ENCODE measurements at places on chromosomes 16 and 17.

DNA sequence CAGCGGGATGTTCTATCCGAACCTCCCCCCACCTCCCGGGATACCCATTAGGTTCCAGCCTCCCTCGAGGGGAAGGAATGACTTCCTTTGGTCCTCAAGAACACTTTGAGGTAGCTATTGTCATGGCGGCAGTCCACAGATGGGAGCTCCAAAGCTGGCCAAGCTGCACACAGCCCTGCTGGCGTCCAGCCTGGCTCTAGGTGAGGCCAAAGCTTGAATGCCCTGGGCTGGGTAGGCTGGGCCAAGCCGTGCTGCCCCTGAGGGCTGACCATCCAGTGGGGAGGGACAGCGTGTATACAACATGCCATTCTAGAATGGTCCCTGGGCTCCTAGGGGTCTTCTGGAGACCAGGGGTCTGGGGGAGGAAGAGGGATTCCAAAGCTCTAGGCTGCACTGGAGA lies 43.5 kb downstream of the PEMT start:
- DNase-seq = no peak

DNA sequence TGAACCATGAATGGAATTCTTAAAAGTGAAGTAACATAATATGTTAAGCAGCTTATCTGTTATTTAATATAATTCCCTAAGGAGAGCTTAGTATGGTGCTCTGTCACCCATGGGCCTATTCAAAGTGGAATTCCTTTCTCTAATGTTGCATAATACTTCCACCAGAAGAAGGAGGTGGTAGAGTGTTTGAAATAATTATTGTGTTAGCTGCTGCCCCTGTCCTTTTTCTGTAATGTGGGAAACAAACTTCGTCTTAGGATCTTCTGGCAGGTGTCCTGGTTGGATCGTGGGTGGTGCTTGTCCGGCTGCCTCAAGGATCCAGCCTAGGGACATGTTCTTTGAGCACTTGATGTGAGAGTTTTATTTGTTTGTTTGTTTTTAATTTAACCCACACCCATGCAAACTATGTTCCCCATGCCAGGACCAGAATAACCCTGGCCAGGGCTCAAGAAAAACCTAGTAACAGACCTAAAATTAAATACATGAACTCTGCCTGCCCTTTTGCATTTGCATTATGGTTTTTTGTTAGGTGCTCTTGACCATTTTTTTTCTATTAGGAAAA lies 46.1 kb downstream of the ZNRF1 start:
- no peak for DNase-seq

DNA sequence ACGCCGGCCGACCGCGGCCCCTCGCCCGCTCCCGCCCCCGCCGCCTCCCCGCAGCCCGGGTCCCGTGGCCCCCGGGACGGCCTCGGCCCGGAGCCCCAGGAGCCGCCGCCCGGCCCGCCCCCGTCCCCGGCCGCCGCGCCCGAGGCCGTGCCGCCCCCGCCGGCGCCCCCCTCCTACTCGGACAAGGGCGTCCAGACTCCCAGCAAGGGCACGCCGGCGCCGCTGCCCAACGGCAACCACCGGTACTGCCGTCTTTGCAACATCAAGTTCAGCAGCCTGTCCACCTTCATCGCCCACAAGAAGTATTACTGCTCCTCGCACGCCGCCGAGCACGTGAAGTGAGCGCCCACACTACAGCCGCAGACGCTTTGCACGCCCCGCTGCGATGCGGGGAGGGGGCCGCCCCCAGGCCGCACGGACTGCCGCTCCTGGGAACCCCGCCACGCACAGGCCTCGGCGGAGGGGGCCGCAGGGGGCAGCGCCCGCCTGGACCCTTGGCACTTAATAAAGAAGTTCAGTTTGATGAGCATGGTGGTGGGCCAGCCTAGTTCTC lies 35.5 kb upstream of the ZC3H18 start:
- no peak for DNase-seq

DNA sequence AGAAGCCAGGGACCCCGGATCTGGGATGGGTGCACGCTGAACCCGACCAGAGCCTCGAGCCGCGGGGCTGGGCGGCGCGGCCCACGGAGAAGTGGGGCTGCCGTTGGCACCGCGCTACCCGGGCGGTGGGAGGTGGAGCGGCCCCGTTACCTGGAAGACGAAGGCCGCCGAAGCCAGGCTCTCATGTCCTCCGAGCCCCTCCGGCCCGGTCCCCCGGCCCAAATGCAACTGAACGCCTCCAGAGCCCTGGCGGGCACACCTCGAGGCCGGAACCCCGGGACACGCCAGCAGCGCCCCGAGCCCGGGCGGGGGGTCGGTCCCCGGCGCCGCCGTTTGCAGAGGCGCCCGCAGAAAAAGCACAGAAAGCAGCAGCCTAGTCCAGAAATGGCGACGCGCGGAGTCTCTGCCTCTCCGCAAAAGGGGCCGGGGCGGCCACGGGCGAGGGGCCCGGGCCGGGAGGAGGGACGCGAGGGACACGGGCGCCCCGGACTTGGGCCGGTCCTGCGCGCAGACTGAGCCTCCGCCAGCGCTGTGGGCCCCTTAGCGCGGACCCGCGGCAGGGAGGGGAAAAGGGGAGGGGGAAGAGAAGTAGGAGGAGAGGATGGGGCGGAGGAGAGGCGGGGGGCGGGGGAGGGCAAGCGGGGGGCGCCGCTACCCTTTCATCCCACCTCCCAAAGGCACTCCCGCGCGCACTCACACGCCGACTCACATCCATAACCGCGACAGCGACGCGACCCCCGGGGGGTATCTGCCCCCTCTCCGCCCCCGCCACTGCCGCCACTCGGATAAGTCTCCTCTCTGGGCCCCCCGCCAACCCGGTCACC lies 1.4 kb downstream of the AXIN2 start:
- no peak for DNase-seq

DNA sequence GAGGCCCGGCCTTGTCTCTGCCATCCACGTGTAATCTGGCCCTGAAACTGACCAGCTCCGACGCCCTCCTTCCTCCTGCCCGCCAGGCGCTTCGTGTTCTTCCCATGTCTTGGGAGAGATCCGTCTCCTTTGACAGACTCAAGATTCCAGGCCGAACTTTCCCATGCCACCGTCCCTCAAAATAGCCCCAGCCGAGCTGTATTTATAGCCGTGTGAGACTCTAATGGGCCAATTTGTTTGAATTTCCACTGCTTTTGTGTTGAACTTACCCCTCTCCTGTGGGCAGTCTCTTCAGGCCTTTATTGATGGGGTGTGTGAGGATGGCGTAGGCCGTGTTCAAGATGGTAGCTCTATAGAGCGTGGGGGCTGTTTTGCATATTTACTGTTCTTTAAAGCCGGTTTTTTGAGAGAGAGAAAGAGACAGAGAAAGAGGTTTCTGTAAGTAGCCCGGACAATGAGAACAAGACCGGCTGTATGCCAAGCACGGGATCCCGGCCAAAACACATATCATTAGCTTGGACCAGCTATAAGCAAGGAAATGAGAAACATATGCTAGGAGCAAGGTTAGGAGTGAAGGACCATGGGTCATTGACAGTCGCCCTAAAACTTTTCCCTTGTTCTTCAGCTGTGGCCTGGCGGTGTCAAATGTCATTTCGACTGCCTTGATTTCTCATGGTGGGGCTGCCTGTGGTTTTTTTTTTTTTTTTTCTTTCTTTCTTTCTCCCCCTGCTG lies 124.5 kb upstream of the ZFHX3 start:
- DNase-seq = no peak

GRCh38 chr16:24989494-24989893 lies 25.7 kb downstream of the ARHGAP17 start:
- no peak for DNase-seq

GRCh38 chr17:75861927-75862317 lies 6.8 kb upstream of the WBP2 start:
- DNase-seq = no peak

- no peak for DNase-seq
Observed at GRCh38 chr17:27565874-27566670, 64.9 kb upstream of the LGALS9 start.

- DNase-seq = no peak
Observed at GRCh38 chr16:11079652-11080187, 135.4 kb downstream of the CLEC16A start.

DNA sequence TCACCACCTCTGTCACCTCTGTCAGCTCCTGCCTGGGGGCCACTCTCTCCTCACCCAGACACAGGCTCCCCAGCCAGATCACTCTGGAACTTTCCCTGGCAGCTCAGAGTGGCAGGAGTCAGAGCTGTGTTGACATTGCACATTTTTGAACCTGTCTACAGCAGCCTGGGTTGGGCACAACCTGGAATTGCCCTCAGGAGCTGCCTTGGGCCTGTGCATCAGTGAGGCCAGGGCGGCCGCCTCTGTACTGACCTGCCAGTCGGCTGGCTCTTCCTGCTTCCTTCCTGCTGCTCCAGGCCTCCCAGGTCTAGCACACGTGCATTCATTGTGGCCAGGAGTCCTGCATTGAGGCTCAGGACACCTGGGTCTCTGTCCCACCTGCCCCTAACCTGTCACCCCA lies 14.2 kb upstream of the TMEM11 start:
- no peak for DNase-seq

GRCh38 chr17:28272166-28272565 lies 46.8 kb upstream of the TMEM97 start:
- DNase-seq = no peak

DNA sequence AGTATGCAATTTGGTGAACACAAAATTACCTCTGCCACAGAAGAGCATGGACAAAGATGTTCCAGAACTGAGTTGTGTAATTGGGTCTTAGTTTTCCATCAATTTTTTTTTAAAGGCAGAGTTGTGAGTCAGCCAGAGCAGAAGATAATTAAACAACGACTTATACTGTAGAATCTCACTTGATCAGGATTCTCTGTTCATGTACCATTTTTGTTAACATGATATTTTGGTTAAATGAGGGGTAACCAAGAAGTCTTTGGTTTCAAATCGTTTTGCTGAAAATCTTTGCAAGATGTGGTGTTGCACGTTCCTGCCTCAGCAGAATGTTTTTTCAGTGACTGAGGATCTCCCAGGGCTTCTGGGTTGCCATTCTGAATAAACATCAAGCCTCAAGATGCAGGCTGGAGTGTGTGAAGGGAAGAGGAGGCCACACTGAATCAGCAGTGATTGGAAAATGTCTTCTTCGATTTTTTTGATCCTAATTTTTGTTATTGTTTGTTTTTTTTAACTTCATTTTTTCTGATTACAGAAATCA lies 232.6 kb upstream of the IRX3 start:
- no peak for DNase-seq

GRCh38 chr16:75742424-75743047 lies 16.2 kb upstream of the CPHXL start:
- DNase-seq = no peak

DNA sequence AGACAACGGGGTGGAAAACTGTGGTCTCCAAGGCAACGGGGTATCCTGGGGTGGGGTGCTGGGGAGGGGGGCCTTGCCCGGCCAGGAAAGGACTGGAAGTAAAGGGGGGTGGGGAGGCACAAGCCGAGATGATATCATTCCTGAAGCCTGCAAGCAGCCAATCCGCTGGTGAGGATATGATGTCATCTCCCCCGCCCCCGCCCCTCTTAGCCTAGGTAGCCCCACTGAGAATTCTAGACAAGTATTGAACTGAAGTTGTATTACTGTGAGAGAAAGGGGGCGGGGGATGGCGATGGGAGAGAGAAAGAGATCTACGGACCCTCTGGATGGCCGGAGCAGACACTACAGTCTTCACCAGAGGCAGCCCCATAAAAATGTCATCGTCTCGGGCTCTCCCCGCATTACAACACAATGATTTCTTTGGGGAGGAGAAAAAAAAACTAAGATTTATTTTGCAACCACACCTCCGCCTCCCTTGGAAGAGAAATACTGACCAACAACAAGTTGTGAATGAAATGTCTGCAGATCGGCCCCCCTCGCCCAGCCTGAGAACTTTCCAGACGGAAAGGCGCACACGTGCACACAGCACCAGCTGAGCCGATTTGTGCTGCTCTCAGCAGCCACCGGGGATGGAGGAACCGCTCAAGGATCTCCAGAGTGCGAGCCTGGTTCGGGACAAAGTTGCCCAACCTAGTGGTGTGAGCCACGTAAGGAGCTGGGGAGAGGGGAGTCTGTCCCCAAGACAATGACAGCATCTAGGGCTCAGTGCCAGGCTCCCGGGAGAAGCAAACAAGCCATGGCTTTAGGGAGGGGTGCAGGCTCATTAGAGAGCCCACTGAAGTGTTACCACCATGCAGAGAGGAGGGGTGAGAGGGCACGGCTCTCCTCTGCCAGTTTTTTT lies 222.1 kb downstream of the SOX9 start:
- DNase-seq = no peak

GRCh38 chr17:56030009-56030624 lies 123.2 kb upstream of the ANKFN1 start:
- DNase-seq = no peak

- DNase-seq = no peak
Observed at GRCh38 chr16:86011532-86011931, 112.6 kb downstream of the IRF8 start.

- DNase-seq = no peak
Observed at GRCh38 chr16:85349365-85350145, 237.3 kb upstream of the CIBAR2 start.

GRCh38 chr17:51441431-51441830 lies 181.1 kb downstream of the UTP18 start:
- no peak for DNase-seq

DNA sequence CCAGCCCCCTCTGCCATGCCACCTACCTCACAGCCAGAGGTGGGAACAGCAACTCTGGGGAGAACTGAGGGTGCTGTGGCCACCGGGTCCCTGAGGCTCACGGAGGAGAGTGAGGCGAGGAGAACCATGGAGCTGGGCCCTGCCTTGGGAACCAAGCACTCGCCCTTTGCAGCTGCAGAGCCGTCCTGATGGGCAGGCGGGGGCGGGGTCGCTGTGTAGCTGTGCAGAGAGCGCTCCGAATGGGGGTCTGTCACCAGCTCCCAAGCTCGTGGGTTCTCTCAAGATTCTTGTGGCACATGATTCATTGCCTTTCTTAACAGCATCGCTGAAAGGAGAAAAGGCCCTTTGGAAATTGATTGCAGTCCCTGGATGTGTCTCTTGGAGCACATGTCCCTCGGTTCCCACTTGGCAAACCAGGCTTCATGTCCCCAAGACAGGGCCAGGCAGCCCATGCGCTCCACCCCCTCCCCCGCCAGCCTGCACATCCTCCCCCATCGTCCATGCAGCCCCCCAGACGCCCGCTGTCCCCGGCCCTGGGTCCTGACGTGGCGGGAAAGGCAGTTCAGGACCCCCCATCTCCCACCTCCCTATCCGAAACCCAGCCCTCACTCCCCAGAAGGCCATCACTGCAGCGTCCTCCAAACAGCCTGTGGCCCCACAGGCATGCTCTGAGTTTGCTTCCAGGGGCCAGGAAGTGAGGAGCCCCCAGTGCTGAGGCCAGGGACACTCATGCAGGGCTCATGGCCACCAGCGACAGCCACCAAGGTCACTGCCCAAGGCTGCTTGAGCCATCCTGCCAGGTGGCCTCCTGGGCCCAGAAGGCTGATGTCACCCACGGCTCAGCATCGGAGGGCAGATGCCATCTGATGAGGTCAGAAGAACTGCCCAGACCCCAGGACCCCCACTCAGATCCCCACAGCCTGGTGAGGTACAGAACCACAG lies 20.6 kb upstream of the CHMP6 start:
- DNase-seq = no peak

DNA sequence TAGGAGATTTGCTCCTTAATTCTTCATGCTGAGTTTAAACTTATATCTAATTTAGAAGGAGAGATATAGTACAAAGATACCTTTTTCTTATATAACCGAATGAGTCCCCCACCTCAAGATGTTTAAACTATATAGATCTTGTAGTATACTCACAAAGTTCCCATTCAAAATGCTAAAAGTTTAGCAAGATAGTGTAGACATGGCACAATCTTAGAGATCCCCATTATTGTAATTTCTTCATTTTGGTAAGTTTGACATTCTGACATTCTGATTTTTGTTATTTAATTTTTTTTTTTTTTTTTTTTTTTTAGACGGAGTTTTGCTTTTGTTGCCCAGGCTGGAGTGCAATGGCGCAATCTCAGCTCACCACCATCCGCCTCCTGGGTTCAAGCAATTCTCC lies 22.8 kb downstream of the SNTB2 start:
- no peak for DNase-seq
